ENCODE measurements at places on chromosomes 1 and 21.

DNA sequence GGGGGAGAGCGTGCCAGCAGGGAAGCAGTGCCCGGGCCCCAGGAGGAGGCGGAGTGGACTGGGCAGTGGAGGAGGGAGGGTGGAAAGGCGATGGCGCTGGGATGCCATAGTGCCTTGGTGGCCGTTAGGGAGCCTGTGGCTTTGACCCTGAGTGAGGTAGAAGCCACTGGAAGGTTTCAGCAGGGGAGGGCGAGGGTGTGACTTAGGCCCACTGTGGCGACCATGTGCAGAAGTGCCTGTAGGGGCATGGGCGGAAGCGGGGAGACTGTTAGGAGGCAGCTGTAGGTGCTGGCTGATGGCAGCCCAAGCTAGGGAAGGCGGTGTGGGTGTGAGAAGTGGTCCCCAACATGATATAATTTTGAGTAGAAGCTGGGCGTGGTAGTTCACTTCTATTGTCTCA, 28.2 kb downstream of the LHX4 start:
- no peak for DNase-seq

GRCh38 chr1:99855914-99856450, 5.8 kb downstream of the AGL start:
- no peak for DNase-seq

DNA sequence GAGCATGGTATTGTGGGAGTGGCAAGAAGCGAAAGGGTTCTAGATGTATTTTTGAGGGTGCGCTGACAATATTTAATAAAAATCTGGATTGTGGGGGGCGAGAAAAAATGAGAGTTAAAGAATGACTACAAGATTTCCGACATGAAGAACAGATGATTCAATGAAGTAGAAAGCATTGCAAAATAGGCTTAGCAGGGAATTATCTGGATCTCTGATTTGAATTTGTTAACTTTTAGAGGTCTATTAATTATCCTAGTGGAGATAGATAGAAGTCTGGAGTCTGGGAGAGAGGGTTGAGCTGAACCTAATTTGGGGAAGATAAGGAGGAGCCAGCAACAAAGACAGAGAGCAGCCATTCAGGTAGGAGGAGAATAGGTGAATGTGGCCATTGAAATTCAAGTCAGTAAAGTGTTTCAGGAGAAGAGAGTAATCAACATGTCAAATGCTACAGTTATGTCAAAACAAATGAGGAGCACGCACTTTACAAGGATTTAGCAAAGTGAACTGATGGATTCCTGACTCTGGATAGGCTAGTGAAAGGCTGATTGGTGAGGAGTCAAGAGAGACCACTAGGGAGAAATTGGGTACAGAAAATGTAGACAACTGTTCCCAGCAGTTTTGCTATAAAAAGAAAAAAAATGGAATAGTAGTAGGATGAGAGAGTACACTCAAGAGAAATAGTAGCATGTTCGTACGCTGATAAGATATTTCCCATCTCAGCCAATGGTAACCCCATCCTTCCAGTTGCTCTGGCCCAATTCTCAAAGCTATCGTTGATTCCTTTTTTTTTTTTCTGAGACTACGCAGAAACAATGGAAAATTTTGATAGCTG, 393.2 kb upstream of the CXADR start:
- no peak for DNase-seq

DNA sequence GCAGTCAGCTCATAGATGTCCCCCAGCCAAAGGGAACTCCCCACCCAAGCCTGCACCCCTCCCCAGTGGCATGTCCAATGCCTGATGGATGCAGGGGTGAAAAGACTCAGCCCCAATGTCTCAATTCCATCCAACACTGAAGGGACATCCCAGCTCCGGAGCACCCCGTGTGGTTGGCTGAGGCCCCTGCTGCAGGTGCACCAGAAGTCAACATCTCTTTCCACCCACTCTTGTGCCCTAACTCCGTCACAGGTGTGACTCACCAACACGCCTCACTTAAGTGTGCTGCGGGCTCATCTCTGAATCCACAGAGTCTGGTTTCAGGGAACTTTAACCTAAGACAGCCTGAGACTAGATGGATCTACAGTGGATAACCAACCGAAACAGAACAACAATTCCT, 40.9 kb upstream of the ZBTB18 start:
- DNase-seq: no peak

GRCh38 chr1:63813829-63814277, 40.0 kb downstream of the ROR1 start:
- DNase-seq: no peak

DNA sequence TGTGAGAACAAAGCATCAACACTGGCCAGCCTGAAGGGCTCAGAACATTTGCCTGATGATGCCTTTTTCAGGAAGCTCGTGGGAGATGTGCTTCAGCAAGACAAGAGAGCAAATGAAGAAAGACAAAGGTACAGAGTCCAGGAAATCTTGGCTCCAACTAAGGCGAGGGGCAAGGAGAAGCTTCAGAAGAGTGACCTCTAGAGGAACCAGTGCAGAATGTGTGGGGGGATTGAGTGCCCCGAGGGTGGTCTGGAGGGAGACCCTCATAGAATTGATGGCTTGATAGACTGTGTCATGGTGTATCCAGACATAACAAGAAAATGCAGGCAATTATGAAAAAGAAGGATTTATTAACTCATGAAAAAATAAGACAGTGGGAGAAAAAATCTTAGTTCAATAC, 15.3 kb upstream of the NLRP3 start:
- no peak for DNase-seq

- no peak for DNase-seq
Observed at GRCh38 chr1:234978397-234979295, 150.0 kb downstream of the TOMM20 start.
